ENCODE measurements at places on chromosomes 6 and 20.

DNA sequence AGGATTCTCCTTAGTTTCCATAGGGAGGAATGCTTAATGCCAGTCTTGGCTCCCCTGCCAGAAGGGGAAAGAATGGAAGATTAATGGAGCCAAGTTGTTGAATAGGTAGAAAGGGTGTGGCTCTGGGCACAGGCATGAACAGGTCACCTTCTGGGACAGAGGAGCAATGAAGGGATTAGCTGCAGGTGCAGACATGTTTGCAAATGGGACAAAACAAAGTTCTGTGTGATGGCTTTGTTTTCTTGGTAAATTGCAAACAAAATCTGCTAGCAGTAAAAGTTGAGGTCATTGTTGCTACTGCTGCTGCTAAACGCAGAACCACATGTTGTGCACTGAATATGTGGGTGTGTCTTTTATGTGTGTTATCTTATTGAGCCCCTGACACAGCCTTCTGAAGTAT lies 93.3 kb downstream of the PERP start:
- no peak for DNase-seq

DNA sequence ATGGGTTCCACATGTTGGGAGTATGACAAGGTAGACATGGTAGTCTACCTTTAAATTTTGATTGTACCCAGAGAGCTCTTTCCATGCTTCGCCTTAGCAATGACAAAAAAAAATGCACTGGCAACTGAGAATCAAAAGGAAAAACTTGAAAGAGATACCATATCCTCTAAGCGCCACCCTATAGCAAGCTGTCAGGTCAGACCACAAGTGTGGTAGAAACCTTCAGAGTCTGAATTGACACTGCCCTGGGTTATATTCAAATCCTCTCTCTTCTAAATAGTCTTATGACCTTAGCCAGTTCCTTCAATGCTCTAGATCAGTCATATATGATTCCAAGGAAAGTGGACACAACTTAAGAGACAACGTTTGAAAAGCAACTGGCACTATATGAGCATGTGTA lies 45.6 kb upstream of the SMLR1 start:
- DNase-seq = no peak

GRCh38 chr6:109308018-109308492 lies 74.2 kb downstream of the CD164 start:
- no peak for DNase-seq

DNA sequence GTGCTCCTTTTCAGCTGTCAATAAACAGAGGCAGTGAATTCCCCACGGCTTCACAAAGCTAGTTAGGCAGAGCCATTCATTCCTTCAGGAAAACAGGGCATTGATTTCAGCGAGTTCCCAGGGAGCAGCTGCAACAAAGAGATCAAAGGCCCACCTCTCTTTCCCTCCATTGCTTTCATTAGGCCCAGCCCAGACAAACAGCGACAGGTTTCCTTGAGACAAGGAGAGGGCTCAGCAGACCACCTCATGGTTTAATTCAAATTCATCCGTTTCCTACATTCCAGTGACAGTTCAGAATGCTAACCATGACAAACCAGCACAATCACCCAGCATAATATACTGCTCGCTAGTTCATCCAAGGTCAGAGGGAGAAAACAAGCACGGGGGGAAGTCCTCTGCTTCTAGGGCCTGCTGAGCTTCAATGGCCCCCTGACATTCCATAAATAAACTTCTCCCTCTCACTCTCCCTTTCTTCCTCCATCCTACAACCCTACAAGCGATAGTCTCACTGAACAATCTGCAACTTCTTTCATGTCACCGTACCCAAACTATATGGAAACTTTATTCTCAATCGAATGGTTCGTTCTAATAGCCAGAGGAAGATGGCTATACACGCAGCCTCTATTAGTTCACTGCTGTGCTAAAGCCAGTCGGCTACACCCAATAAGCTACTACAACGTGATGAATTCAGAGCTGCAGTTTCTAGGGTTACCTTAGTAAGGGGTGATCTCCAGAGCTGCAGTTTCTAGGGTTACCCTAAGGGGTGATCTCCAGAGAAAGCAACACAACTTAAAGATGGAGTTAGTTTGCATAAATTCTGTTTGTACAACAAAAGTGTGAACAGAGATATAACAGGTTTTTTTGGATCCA lies 34.7 kb downstream of the PLAGL1 start:
- peak; percentile 45 for DNase-seq

DNA sequence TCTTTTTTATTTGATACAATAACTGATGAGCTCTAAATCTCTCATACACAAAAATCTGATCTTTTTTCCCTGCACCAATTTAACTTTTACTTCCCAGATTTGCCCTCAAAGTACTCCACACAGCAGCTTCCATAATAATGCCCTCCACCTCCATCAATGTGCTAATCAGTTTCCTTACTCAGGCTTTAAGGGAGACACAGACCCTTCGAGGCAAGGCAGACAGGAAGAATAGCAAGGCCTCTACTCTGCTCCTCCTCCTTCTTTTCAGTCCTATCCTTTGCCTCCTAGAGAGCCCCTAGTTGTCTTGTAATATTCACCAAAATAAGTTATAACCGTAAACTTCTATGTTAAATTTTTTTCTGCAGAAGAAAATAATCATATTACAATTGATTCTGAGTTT lies 444.9 kb upstream of the RNF217 start:
- no peak for DNase-seq

- no peak for DNase-seq
These were observed 86.5 kb downstream of the GINS1 start for GRCh38 chr20:25493748-25494505.

- no peak for DNase-seq
These were observed 29.5 kb downstream of the DACT2 start for GRCh38 chr6:168290095-168290494.

DNA sequence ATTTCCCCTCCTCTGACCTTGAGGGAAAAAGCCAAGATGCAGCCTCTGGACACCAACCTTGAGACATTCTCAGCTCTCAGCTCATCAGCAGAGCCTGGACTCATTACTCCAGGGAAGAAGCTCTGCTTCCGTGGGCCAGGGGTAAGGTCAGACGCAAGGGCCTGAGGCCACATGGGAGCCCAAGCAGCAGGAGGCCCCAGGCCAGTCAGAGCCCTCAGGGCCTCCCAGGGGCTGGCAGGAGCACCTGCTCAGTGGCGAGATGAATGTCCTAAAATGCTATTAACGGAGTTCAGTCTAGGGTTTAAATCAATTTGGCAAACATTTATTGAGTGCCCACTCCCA lies 208.6 kb downstream of the ERMARD start:
- no peak for DNase-seq

DNA sequence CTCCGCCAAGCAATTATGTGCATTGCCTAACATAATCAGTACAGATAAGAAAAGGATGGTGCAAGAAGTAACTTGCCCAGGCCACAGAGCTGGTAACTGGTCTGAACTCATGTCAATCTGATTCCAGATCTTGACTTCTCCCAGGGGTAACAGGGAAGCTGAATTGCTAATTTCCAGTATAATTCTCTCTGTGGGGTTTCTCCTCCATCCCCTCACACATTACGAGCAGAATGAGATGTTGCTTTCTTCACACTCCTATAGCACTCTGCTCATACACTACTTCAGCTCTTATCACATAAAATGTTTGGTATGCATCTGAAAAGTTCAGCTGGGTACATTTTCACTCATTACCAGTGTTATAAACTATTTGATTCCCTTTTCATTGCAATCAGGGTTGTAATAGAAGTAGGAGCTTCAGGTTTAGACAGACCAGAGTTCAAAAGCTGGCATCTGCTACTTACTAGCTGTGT lies 24.0 kb upstream of the LRRC1 start:
- no peak for DNase-seq

DNA sequence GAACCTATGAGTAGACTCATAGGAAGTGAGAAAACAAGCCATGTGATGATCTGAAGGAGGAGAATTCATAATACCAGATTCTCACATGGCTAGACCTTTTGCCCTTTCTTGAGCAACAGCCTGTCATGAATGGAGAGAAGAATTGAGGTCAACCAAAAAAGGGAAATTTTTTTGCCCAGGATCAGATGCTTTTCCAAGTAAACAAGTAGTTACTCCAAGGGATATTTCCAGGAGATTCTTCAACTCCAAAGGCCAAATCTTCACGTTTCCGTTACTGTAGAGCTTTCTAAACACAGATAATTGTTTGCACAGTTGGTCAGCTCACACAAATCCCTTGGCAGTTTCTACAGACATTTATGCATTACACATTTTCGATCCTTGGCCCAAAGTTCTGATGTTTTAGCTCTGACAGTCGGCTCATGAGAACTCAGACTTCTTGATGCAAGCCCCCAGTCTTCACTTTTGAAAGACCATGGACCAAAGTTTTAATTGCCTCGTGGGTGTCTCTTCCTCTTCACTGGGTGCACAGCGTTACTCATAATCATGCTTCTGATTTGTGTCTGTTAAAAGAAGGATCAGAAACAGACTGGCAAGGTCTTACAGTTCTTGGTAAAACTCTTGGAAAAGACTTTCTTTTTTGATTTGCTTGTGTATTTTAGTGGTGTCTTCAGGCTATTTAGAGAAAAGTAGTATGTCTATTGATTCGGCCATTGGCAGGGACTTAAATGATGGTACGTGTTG lies 115.0 kb downstream of the TSHZ2 start:
- peak; percentile 95 for DNase-seq

DNA sequence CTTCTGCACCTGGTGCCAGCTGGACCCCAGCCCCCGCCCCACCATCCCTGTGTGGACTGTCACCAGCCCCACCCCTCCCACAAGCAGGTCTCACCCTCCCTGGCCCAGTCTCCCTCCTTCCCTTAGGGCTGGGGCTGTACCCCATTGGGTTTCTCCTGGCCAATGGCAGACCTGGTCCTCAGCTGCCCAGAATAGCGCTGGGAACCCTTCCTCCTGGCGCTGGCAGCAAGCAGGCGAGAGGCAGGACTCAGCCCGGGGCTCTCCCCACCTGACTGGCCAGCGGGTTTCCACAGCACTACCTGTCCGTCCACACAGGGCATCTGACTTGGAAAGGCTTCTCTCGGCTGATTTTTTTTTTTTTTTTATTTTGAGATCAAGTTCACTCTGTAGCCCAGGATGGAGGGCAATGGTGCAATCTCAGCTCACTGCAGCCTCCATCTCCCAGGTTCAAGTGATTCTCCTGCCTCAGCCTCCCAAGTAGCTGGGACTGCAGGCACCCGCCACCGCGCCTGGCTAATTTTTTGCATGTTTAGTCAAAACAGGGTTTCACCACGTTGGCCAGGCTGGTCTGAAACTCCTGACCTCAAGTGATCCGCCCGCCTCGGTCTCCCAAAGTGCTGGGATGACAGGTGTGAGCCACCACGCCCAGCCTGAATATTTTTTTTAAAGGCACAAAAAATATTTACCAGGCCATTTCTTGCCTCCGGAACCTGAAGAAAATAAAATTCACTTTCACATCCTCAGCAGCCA lies 21.6 kb upstream of the CHRNA4 start:
- no peak for DNase-seq

DNA sequence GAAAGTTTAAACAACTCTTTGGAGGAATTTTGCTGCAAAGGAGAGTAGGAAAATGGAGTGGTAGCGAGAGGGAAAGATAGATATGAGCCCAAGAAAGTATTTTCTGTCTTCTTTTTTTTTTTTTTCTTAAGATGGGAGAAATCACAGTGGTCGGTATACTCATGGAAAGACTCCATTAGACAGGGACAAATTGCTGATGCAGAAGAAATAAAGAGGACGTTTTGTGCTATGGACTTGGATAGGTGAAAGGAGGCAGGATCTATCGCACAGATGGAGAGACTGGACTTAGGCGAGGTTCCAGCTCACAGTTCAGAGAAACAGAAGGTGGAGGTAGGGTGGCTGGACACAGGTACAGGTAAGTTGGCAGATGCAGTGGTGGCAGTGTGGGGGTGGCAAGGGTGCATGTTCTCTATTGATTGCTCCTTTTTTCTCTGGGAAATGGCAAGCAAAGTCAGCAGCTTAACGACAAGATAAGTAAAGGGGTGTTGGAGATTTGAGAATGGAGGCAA lies 44.2 kb upstream of the ARMC2 start:
- DNase-seq = no peak

DNA sequence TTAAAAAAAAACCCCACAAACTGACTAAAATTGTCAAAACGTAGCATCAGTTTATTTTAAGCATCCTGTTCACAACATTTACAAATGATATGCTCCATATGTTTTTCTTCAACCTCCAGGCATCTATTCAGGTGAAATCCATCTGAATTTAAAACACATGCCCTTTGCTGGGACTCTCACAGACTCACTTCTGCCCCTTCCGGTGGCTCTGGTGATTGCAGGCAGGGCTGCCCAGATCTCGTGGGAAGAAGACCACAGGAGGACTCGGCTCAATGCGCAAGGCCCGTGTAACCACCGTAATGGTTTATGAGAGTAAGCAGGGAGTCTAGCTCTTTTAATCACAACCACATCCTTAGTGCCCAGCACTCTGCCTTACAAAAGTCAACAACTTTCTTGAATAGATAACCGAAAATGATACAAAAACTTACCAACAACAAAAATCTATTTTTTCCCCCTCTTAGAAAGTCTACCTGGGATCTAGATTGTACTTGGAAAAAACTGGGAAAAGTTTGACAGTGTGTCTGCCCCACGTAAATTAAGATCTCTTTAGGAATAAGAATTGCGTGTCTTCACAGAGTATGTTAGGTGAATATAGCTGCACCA lies 139.1 kb downstream of the KIF16B start:
- peak; percentile 30 for DNase-seq

- DNase-seq = peak; percentile 52
These were observed 41.0 kb downstream of the ZMYND8 start for GRCh38 chr20:47315339-47316056.

DNA sequence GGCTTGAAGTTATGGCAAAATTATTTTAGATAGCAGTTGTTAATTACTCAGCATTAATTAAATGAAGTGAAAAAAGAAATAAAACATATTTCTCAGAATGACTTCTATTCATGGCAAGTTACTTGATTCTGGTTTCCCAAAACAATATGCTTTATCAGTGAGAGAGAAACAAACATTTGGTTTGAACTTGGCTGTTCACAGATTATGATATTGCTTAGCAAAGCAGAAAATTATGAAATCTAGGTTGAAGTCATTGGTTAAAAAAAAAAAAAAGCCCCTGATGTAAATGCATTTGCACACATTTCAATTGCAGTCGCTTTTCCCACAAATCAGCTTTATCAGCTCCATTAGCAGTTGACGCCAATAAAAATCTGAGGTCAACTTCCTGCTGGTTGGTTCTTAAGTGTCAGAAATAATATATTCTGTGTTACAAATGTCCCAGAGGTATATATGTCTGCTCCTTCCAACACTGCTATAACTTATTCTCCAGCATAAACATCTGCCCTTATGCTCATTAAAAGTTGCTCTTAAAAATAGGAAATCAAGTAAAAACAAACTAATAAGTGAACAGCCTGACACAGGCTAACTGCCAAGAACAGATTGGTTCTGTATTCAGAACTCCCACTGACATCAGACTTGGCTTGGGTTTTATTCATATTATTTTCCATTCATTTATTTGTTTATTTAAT lies 275.4 kb downstream of the PHF3 start:
- peak; percentile 93 for DNase-seq
